ENCODE measurements at places on chromosomes 13 and 19.
A peak's percentile ranks its signal among the peaks of the same experiment; 100 is the strongest.

GRCh38 chr13:73171926-73172325 is 113.1 kb downstream of the KLF5 start:
- DNase-seq = no peak

GRCh38 chr13:106182404-106182803 is 353.1 kb downstream of the EFNB2 start:
- DNase-seq = peak; percentile 9

GRCh38 chr13:20980430-20980829 is 77.9 kb upstream of the XPO4 start:
- no peak for DNase-seq

DNA sequence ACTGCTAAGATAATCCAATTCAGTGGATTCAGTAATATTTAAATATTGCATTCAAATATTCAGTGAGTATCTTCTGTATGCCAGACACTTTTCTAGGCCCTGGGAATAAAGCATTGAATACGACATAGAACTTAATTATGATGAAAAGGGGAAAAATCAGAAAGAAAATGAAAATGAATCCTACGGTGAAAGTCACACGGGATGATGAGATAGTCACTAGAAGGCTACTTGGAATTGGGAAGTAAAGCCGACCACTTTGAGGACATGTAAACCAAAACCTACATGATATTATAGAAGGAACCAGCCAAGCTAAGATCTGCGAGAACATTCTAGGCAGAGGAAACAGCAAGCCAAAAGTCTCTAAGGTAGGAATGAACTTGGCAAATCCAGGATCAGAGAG is 10.1 kb downstream of the DPY19L3 start:
- DNase-seq = no peak

- DNase-seq = no peak
These were observed 8.1 kb upstream of the RSPH6A start for GRCh38 chr19:45823182-45823581.

DNA sequence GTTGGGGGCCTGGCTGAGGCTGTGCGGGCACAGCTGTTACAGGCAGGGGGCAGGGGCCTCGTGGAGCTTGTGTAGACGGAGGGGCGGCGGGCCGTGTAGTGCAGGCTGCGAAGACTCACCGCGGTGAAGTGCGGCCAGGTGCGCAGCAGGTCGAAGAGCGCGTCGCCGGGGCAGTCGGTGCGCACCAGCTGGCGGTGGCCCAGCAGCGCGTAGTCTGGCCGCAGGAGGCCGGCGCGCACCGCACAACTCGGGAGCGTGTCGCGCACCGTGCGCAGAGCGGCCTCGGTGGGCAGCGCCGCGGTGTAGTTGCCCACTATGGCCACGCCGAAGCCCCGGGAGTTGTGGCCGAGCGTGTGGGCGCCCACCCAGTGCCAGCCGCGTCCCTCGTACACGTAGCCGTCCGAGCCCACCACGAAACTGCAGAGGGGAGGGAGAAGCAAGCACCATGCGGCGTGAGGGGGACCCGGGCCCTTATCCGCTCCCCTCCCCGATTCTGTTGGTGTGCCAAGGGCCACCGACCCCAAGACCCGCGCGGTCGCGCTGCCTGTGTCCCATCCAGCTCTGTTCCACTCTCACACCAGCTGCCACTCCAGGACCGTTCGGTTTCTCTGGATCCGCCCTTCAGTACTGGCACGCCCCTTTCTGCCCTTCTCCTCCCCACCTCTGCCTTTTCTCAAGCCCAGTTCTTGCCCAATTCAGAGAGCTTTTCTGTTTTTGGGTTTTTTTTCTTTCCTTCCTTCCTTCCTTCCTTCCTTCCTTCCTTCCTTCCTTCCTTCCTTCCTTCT is 5.4 kb upstream of the RASAL3 start:
- DNase-seq = no peak

DNA sequence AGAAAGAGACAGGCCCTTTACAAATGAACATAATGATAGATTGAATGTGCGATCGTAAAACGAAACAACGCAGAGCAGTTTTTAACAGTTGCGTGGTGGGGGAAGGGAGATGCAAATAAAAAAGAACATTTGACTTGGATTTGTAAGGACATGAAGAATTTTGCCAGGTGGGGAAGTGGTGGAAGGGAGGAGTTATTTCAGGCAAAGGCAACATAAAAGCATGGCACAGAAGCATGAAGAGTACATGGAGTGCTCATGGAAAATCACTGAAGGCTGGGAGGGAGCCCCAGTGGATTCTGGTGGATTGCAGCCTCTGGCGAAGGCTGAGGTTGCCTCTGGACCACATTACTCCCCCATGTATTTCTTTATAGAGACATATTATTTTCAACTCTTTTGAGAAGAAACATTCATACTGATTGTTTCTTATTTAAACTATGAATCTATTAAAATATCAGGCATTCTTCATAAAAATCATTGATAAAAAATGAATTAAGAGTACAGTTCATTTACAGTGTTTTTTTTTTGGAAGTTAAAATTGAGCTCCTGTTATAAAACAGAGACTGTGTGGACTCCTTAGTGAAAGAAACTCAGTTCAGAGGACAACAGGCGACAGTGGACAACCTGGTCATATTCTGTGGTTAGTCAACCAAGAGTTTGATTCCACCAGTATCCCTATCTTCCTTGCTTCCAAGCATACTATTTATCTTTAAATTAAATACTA is 57.5 kb downstream of the STARD13 start:
- DNase-seq = no peak

- DNase-seq = no peak
These were observed 59.5 kb downstream of the ARHGEF18 start for GRCh38 chr19:7408251-7408650.

DNA sequence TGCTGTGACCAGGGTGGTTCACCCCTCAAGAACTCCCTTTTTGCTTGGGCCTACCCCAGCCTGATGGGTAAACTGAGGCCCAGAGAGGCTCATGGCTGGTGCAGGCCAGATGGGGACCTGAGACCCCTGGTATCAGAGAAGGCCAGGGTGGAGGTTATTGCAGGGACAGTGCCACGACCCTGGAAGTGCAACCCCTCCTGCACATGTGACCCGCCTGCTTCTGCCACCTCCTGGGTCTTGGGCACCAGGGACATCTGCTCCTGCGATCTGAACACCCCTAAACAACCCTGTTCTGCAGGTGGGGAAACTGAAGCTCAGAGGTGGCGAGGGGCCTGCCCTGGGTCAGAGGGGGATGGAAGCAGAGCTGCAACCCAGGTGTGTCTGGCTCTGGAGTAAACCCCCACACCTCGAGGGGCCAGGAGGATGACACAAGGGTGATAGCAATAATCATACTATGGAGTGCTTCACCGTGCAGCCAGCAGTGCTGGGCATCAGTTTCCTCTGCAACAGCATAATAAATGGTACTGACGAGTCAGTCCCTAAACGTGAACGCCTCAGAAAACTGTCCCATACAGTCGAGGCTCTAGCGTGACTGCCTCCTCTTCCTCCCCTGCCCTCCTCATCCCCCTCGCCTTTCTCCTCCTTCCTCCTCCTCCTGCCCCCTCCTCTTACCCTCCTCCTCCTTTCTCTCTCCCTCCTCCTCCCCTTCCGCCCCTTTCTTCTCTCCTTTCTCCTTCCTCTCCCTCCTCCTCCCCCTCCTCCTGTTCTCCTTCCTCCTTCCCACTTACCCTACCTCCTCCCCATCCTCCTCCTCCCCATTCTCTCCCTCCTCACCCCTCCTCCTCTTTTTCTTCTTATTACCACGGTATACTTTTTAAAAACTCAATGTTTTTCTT is 4.3 kb downstream of the YJEFN3 start:
- no peak for DNase-seq

- DNase-seq = no peak
These were observed 20.6 kb upstream of the PCCA start for GRCh38 chr13:100068133-100068931.

Measured in NK-92 treated with Interleukin-12 subunit alpha and Interleukin-12 subunit beta, amount 100 ng/mL, for 24 hours (cell line).